Nephron progenitor cell (in vitro differentiated cells): ENCODE measurements at places on chromosomes 5 and 9.

GRCh38 chr5:142455856-142456255 is 131.0 kb upstream of the SPRY4 start:
- no peak for DNase-seq
- peaks cover 20% of the 10 kb centered on the region for H3K4me1 ChIP-seq
- H3K27ac ChIP-seq, result no peak overlapping the region
- no peak overlapping the region for H3K4me3 ChIP-seq

- no peak for DNase-seq
- H3K36me3 ChIP-seq, result no peaks in the 10 kb centered on the region
- H3K27me3 ChIP-seq, result no peaks in the 10 kb centered on the region
- H3K27ac ChIP-seq, result no peak overlapping the region
Observed at GRCh38 chr5:166354332-166354731, 1937.1 kb upstream of the WWC1 start.

DNA sequence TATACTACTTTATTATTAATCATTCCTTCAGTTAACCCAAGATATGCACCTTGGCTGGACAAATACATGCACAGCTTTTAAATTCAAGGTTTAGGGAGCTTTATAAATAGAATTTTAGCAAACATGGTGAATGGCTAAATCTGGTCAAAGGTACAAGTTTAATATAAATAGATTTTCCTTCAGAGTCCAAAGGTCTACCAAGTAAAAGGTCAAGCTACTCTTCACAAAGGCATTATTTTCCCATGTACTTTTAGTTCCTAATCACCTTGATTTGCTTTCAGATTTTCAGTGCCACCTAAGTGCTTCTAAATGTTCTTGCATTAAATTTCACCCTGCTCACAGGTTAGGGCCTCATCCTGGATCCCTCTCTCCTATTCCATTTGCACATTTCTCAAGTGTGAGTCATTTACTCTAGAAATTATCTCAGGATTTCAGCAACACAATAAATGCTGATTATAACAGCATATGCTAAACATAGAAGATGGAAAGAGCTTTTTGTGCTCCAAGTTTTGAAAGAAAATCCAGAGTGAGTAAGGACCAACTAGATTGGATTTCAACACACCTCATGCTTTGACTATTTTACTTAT is 459.4 kb upstream of the ITGA1 start:
- H3K4me3 ChIP-seq, result no peak overlapping the region
- peaks cover 2% of the 10 kb centered on the region for H3K4me1 ChIP-seq

DNA sequence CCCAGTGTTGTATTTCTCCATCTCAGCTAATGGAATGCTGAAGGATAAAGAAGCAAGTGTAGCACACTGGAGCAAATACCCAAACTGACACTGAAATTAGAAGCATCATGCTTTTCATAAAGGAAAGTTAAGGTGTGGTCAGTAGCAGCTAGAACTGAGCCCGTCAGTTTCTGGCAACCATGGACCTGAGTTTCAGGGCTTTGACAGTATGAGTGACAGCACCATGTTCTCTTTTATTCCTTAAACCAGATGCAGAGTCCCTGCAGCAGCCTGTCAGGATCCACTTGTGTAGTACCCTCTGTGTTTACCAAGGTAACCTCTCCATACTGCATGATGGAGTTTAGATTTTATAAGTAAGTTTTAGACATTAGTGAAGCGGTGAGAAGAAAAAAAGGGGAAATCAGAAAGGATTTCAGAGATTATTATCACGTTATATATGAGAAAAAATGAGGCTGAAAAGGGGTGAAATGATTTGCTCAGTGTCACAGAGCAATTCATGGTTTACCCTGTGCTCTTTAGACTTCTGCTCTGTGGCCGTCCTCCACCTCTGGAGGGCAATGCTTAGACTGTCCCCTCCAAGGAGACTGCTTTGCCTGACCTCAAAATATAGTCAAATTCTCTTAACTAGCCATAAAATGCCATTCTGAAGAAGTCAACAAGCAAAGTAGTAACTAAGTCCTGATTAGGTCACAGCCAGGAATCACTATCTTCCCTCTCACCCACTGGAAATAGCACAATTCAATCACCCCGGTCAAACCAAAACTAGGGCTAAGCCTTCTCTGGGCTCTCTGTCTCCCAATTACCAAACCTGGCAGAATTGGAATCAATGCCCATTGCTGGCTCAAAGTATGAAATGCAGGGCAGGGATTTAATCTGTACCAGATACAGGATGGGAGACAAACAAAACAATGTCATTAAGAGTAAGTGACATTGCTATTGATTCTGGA is 10.5 kb upstream of the MYOT start:
- H3K4me3 ChIP-seq, result no peak overlapping the region
- H3K4me1 ChIP-seq, result peaks cover 10% of the 10 kb centered on the region
- DNase-seq, result no peak
- H3K36me3 ChIP-seq, result no peaks in the 10 kb centered on the region
- peaks cover 4% of the 10 kb centered on the region for H3K27me3 ChIP-seq

DNA sequence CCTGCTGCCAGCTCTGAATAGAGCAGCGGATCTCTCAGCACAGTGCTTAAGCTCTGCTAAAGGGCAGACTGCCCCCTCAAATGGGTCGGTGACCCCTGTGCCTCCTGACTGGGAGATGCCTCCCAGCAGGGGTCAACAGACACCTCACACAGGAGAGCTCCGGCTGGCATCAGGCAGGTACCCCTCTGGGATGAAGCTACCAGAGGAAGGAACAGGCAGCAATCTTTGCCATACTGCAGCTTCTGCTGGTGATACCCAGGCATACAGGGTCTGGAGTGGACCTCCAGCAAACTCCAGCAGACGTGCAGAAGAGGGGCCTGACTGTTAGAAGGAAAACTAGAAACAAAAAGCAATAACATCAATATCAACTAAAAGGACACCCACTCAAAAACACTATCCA is 131.6 kb downstream of the TMEM232 start:
- DNase-seq, result no peak
- H3K4me1 ChIP-seq, result no peaks in the 10 kb centered on the region
- peaks cover 5% of the 10 kb centered on the region for H3K27me3 ChIP-seq
- no peaks in the 10 kb centered on the region for H3K36me3 ChIP-seq
- H3K4me3 ChIP-seq, result no peak overlapping the region

DNA sequence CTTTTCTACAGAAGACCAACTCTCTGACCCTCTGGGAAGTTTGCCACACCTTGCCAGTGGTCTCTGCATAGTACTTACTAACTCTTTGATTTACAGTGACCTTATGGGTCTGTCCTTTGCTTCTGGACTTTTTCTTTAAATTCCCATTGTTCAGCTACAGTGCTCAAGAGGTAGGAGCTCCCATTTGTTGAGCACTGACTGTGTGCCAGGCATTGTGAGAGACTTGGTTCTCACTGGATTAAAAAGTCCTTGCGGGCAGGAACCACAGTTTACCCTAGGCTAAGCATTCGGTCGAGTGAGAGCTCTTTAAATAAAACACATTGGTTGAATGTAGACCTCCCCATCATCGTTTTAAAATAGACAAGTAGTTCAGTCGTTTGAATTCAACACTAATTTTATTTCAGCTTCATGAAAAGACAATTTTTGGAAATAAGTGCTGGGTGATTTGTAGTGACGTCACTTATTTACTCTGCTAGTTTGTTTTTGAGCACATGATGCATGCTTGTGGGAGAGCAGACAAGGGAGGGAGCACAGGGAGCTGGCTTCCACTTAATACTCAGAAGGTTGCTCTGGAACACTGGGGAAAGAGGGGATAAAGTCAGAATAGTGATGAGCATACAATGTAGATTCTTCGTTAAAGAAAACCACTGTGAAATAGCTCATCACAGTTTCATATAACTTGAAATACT is 27.1 kb downstream of the RASGRF2 start:
- H3K4me1 ChIP-seq, result no peaks in the 10 kb centered on the region
- H3K4me3 ChIP-seq, result no peak overlapping the region
- H3K27ac ChIP-seq, result peak overlapping the region; percentile 66
- DNase-seq, result no peak
